Stimulated activated CD8-positive, alpha-beta memory T cell treated with anti-CD3 and anti-CD28 coated beads, Interleukin-4, amount 100 ng/mL, for 4 hours (primary cell): ENCODE measurements at places on chromosomes 7 and 10.

GRCh38 chr10:78750418-78750817 is 318.3 kb upstream of the ZMIZ1 start:
- DNase-seq = no peak

DNA sequence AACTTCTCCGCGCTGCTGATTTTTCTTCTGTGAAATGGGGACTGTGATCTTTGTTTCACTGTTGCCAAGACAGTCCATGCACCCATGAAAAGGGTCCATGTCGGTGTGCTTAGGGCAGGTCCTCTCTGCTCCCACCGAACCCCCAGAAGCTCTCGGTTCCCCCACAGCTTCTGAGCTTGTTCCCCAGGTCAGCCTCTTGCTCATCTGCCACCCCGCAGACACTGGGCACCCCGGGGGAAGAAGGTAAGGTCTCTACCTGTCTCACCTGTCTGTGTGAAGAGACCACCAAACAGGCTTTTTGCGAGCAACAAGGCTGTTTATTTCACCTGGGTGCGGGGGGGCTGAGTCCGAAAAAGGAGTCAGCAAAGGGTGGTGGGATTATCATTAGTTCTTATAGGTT is 66.2 kb upstream of the NANOS1 start:
- DNase-seq = no peak

DNA sequence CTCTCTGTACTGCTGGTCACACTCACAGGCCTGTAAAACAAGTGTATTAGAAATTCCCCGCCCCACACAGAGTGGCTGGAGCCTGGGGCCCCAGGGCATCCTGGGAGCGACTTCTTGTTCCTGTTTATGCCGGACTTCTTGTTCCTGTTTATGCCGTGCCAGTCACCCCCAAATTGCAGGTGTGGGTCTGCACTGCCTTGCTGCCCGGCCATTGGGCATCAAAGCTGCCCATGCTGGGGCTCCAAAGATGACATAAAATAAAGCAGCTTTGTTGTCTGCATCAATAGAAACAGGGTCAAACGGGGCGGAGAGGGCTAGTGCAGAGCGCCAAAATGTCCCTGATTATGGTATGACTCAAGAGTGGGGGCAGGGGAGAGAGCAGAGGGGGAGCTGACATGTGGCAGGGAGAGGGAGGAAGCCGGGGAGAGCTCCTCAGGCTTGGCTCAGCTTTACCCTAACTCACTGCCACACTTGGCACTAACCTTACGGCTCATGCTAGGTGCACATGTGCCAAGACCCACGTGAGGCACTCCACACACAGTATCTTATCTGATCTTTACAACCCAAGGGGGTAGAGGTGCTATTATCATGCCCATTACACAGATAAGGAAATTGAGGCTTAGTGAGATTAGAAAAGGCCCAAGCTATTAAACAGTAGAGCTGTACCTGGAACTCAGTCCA is 98.4 kb downstream of the PIP4K2A start:
- DNase-seq = no peak

DNA sequence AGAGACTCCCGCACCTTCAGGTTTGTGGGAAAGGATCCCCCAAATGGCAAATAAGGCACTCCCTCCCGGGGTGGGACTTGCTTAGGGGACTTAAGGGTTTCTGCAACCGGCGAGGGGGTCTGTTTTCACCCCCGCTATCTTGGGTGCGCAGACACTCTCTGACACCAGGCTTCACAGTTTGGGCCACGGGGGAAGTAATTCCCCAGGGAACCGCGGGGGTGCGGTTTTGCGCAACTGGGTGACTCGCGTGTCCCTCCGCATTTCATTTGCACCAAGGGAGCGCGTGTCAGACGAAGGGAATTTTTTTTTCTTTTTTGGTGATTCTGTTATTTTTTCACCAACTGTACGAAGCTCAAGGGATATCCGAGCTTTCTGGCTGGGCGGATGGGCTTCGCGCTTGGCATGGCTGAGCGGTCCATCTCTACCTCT is 1.7 kb downstream of the GRM8 start:
- no peak for DNase-seq

GRCh38 chr10:18659819-18660535 is 746 bp downstream of the ARL5B start:
- no peak for DNase-seq

DNA sequence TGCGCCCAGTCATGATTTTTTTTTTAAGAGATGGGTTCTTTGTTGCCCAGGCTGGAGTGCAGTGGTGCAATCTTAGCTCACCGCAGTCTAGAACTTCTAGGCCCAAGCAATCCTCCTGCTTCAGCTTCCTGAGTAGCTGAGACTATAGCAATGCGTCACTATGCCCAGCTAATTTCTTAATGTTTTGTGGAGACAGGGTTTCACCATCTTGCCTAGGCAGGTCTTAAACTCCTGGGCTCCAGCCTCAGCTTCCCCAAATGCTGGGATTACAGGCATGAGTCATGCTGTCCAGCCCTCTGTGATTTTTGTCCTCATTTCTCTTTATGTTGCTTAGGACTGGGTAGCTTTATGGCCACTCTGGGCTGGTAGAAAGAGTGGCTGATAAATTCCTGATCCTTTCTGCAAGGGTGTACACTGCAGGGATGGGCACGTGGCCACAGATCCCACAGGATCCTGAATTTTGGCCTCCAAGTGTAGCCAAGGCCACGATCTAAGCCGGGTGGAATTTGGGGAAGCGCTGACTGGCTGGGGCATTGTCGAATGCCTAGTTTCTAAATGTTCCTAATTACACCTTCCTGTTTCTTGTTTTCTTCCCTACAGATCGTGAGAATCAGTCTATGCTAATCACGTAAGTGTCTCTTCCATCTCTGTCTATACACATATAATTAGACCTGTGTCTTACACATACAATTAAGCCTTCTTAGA is 24.1 kb upstream of the MYH16 start:
- no peak for DNase-seq

DNA sequence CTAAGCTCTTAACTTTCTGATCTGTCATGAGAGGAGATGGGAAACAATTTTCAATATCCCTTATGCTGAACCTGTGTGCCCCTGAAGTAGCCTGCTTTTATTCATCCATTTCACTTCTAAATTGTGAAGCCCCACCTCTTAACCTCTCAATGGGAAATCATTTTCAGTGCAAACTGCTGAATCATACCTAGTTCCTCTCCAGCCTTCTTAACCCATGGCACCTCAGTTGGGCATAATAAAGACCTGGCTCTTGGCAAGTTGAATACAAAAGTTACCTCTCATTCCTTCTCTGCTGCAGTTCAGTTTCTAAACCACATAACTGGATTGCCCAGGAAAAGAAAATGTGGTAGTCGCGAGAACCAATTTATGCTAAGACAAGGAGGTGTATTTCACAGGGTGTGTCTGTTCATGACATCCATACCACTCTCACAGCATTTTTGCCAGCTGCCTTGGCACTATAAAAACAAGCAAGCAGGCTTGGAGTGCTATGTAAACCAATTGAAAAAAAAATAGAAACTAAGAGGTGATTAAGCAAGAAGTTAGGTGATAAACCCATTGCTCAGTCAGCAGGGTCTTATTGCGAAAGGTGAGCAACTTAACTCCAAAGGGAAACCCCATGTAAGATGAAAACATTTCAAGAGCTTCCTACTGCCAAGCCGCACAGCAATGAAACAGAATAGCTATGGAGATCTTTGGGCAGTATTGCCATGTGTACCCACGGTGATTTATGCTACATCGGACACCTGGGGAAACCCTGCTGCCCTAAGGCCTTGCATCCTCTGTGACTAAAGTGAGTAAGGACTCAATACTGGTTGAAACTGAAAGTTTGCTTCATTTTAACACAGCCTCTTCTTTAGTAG is 57.0 kb upstream of the DKK1 start:
- no peak for DNase-seq

- DNase-seq = no peak
These were observed at the start of gene TMEM176B for GRCh38 chr7:150799741-150800580. TSS of gene TMEM176B (minus strand) at chr7:150800364. CDS start at chr7:150796569, 3,795 bp downstream.

GRCh38 chr7:24299192-24299591 is 15.2 kb downstream of the NPY start:
- no peak for DNase-seq

DNA sequence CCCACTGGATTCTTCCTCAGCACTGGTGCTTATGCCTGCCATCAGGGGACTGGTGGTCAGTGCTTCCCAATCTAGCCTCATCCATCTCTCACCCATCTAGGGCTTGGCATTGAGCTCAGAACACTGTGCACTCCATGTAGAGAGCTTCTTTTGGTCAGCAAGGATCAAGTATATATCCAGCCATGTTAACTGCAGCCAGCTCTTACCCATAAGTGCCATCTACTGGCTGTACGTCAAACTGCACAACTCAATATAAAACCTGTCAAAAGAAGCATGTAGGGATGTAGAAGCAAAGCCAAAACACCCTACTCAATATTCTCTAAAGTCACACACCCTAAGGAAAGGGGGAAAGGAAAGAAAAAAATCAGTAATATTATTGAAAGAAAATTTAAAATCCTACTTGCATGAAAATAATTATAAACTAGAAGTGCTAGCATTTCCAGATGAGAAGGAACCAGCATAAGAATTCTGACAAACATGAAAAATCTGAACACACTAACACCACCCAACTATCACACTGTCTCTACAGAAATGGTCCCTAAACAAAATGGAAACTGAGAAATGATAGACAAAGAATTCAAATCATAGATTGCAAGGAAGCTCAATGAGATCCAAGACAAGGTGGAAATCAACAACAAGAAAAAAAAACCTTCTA is 531.1 kb upstream of the STEAP1 start:
- no peak for DNase-seq

GRCh38 chr10:106424981-106425380 is 739.5 kb downstream of the SORCS1 start:
- no peak for DNase-seq

- DNase-seq = no peak
These were observed 458.5 kb downstream of the KCNMA1 start for GRCh38 chr10:77179015-77179695.
